HS-27A (cell line): ENCODE measurements at places on chromosomes 4 and X.

DNA sequence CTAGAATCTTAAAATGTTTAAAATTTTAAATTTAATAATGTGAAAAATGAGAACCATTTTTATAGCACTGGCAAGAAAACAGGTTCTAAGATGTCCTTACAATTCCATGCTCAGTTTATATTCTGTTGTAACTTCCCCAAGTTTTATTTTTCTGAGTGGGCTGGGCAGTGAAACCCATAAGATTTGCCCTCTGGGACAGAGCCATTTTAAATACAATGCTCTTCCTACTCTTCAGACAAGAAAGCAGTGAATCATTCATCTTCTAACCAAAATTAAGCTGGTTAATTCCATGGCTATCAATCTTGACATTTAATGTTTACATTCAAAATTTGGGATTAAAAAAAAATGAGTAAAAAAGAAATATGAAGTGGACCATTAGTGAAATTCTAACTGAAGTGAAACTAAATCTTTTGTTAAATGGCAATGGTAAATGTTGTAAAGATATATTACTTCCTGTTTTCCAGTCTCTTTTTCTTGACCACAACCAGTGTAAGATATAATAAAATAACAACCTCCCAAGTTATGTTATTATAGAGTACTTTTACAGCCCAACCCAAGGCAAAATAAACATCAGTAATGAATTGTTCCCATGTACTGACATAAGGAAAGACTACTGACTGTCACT lies 37.2 kb upstream of the PTPN13 start:
- no peak for DNase-seq

- DNase-seq: no peak
These were observed 6.7 kb downstream of the MYL5 start for GRCh38 chr4:680928-681645.

- peak; percentile 59 for DNase-seq
These were observed 2.1 kb downstream of the PLCXD1 start for GRCh38 chrX:283115-283845.

- no peak for DNase-seq
These were observed 70.5 kb downstream of the RELL1 start for GRCh38 chr4:37615720-37616063.

DNA sequence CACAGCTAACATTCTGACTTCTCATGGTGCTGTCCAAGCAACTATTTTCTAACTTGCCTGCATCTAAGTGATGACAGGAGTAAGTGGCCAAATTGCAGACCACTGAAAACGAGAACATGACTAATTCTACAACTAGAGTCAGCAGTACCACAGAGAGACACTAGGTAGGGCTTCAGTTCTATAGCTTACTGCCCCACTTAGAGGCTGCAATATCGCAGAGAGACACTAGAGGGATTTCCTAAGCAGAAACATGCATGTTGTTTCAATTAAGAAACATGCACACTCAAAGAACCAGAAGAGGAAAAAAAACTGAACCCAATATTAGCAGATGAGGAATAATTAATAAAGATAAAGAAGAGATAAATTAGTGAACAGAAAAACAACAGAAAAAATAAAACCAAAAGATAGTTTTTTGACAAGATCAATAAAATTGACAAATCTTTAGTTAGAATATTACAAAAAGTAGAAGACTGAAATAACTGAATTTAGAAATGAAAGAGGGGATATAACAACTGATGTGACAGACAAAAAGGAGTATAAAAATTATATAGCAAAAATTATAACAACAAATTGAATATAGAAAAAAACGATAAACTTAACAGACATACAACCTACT lies 100.8 kb downstream of the SPIN4 start:
- DNase-seq: peak; percentile 38

- DNase-seq: no peak
These were observed 175.5 kb upstream of the ADGRL3 start for GRCh38 chr4:61024610-61025009.

GRCh38 chrX:36787752-36788151 lies 220.4 kb upstream of the FAM47C start:
- DNase-seq: no peak

GRCh38 chr4:79650794-79651431 lies 242.9 kb upstream of the GK2 start:
- no peak for DNase-seq

- no peak for DNase-seq
These were observed 6.7 kb upstream of the FSTL5 start for GRCh38 chr4:162170509-162170908.

DNA sequence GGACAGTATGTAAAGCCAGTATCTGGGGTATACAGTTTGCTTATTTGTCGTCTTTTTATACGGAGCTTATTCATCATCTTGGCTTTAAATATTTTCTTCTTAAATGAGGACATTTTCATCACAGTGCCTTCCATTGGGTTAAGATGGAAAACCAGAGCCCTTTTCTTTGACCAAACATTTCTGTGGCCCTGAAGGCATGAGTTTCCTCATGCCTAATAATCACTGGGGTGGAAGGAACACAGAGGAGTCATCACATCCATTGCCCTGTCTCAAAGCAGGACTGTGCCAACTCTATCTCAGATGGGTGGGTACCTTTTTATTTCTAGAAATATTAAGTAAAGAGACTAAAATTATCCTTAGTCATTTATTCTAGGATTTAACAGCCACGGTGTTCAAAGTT lies 40.0 kb downstream of the CHRDL1 start:
- no peak for DNase-seq

- DNase-seq: no peak
These were observed 19.5 kb downstream of the EFNB1 start for GRCh38 chrX:68848189-68848940.

GRCh38 chrX:128439159-128439558 lies 387.0 kb upstream of the ACTRT1 start:
- DNase-seq: no peak

- no peak for DNase-seq
These were observed 1.1 kb downstream of the SLC25A6 start for GRCh38 chrX:1390621-1391369.

DNA sequence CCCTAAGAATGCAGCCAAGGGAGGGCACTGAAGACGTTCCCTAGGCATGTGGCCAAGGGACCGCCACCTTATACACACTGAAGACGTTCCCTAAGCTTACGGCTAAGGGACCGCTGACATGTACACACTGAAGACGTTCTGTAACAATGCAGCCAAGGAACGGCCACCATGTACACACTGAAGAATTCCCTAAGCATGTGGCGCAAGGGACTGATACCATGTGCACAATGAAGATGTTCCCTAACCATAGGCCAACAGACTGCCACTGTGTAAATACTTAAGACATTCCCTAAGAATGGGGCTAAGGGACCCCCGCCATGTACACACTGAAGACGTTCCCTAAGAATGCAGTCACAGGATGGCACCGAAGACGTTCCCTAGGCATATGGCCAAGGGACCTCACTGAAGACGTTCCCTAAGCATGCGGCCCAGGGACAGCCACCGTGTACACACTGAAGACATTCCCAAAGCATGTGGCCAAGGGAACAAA lies 36.1 kb downstream of the DHRSX start:
- no peak for DNase-seq

DNA sequence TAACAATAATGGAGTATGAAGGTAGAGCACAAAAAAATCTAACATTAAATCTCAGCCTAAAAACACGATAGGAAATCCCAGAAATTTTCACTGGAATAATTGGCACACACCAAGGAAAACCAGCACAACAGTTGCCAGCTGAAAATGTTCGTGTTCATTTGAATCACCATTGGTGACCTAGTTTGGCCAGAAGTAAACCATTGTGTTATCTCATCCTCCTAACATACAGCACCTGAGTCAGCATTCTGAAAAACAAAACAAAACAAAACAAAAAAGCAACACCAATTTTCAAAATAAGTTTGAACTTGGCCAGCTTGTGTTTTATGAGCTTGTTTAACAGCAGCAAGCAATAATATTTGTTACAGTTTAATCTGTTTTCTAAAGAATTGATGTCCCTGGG lies 41.1 kb downstream of the UCHL1 start:
- no peak for DNase-seq

DNA sequence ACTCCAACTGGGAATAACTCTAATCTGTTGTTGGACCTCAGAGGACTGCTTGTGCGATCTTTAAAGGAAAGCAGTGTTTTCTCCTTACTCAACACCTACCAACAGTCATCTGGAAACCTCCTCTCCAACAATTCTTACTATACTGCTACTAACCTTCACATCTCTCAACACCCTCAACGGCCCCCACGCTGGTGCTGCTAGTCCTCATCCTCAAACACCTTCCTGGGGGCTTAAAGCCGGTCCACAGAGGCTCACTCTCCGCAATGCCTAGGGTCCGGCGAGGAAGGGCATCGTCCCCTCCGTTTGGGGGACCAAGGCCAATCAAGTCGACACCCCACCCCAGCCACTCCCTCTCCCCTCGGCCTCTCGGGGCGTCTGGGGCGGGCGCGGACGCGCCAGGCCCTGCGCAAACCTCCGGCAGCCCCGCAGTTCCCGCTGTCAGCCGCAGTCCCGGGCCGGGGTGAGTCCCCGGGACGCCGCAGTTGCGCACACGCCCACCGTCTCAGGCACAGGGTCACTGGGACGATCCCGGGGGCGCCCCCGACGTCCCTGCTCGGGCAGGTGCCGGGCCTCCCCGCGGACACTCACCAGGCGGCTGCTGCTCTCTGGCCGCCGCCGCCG lies 418 bp downstream of the TAB3 start:
- DNase-seq: no peak

DNA sequence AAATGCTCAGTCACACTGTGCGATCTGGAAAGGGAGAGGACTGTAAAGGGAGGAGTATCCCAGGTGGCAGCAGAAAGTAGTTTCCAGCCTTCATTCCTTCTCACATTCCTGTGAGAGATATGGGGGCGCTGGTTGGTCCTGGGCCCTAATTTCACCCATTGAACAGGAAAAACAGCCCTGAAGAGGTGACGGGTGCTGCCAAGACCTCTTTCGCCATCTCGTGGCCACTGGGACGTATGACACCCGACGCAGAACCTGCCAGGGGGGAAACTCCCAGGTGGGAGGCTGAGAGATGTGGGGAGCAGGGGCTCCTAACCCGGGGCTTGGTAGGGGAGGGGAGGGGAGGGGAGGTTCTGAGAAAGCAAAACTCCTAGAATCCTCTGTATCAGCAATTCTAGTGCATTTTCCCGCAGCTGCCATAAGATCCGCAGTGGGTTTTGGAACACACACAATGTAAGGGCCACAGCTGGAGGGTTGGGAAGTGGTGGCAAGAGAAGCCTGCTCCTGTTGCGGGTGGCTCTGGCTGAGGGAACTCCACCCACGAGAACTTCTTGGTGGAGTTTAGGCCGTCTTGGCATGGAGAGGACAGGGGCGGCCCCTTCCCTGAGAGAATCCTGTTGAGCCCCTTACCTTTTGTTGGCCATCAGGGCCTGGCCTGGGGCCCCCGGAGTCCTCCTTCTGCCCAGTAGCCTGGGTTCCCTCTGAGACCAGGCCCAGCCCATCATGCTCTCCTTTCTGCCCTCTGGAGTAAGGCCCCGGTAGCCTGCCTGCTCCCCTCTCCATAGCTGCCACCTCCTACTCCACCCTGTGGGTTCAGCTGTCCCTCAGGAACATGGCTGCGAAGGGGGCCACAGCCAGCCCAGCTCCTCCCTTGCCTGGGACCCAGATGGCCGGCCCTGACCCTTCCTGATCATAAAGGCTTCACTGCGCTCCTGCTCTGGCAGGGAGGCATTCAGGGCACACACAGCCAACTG lies 134.1 kb downstream of the OR13H1 start:
- DNase-seq: no peak

DNA sequence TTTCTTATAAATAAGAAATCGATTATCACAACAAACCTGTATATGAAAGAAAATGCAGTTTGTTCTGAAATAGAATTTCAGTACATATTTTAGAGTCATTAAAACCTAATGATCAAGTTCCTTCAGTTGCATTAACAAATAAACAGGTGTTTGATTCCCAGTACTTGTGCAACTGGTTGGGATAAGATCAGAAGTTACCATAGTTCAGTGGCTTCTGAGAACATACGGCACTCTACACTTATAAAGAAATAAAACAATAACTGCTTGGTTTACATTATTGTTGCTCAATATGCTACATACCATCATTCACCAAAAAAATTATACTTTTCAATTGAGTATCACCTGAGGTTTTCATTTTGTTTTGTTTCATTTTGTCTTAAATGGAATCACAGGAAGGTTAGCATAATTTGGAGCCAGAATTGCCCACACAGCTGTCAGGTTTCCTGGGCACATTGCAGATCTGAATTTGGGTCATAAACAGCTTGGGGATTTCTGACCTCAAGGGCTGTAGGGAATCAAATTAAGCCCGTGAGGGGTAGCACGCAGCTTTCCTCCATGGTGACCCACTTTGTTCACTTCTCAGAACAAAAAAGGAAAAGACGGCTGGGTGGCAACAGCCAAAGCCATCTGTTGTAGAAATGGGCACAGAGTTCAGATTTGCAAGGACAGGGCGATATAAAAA lies 14.9 kb upstream of the CCNG2 start:
- no peak for DNase-seq

DNA sequence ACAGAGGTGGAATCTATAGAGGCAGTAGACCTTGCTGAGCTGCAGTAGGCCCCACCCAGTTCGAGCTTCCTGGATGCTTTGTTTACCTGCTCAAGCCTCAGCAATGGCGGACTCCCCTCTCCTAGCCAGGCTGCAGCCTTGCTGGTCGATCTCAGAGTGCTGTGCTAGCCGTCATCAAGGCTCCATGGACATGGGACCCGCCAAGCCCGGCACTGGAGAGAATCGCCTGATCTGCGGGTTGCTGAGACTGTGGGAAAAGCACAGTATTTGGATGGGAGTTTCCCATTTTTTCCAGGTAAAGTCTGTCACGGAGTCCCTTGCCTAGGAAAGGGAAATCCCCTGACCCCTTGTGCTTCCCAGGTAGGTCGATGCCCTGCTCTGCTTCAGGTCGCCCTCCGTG lies 124.8 kb upstream of the KLF8 start:
- DNase-seq: no peak

GRCh38 chrX:129037389-129037788 lies 485.9 kb downstream of the SMARCA1 start:
- DNase-seq: no peak

- DNase-seq: no peak
These were observed 84.3 kb upstream of the PSAPL1 start for GRCh38 chr4:7518871-7519637.

DNA sequence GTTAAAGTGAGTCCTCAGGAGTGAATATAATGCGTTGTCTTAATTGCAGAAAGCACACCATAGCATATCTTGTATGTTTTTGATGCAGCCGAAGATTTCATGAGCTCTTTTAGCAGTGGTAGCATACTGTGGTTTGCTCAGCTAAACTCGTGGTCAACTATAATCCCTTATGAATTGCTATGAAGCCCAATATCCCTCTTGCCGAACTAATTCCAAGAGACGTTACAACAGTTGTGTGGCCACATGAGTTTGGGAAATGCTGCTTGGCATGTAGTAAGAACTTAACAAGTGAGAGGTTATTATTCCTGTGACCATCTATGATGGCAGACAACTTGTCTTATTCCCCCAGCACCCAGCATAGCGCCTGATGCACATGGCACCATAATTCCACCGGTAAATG lies 30.7 kb downstream of the SYAP1 start:
- no peak for DNase-seq

GRCh38 chrX:7220121-7220520 lies 72.2 kb upstream of the PUDP start:
- no peak for DNase-seq
